Non-pigmented ciliary epithelial cell (primary cell): ENCODE measurements at places on chromosomes 7 and 10.

DNA sequence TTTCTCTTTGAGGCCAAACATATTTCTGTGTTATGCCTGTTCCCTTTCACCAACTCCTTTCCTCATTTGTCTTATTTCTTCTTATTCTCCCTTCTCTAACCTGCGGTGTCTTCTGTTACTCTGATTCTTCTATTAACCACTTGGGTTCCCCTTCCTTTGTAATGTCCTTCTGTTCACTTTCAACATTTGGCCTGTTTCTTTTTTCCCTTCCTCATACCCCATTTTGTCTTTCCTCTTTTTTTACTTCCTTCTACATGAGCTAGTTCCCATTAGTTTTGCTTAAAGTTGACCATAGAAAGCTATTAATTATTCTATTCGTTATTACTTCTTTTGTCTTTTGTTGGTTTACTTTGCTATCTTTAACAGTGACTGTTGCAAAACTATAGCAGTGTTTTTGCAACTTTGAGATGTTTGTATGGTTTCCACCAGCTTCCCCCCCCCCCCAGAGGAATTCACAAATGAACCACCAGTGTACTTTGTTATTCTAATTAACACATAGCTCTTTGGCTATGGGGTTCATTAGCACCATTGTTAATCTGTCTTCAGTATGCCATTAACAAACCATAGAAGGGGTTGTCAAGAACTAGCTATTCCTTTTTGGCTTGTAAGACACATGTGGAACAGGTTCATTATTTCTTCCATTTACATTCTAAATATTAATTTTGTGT lies 2.9 kb downstream of the LRGUK start:
- DNase-seq = no peak

- DNase-seq = no peak
Observed at GRCh38 chr10:78316451-78316931, 282.8 kb downstream of the RPS24 start.

- DNase-seq = no peak
Observed at GRCh38 chr7:28785041-28785995, 172.8 kb downstream of the TRIL start.

GRCh38 chr10:70761031-70761601 lies 24.1 kb downstream of the TBATA start:
- DNase-seq = no peak

DNA sequence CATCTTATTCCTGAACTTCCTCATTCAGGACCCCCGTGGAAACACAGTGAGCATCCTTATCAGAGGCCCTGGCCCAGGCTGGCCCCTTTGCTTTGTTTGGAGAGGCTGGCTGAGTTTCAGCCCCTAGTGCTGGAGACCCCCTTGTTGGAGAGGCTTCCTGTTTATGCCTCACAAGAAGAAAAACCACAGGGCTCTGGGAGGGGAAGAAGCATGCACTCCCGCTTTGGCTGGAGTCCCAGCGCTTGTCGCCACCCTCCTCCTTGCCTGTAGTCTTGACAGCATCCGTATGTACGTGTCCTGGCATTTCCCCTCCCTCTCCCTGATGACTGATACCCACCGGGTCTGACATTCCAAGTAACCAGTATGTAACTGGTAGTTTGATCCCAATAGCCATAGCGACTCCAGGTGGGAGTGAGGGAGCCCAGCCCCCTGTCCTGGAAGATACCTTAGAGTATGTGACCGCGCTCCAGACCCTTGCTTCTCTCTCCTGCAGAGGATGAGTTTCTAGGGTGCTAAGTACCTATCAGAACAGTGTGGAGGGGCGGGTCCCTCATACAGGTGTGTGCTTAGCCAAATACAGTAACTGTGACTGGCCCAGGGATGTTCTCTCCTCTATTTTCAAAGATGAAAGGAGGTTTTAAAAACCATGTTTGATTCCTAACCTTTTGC lies 6.9 kb upstream of the ATP6V0E2 start:
- no peak for DNase-seq

DNA sequence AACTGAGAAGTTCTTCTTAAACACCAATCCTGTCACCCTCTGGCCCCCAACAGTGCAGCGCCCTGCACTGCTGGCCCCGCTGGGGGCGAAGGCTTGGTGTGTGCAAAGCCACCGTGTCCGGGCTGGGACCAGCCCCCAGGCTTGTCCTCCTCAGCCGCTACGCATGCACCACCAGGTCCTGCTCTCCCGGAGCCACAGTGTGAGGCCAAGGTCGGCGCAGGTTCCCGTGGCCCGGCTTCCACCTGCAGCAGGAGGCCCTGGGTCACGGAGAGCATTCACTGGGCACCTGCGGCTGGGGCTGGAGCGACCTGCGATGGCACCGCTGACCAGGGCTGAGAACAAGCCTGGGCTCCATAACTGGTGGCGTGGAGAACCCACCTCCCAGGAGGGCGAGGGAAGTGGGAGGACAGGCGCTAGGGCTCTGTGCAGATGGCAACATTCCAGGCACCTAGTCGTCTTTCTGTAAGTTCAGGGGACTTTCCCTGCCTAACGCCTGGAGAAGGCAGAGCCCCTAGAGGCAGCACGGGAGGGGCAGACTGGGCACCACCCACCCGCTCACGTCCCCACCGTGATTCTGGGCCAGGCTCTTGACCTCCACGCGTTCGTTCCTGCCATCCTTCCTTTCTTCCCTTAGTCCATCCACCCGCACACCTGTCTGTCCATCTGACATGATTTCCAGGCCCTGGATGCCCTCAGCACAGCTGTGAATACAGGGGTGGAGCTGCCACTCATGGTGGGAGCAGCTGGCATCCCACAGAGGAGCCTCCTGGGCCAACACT lies 271.6 kb downstream of the ELFN1 start:
- no peak for DNase-seq
